Activated CD8-positive, alpha-beta memory T cell treated with anti-CD3 and anti-CD28 coated beads for 1 hour (primary cell): ENCODE measurements at places on chromosomes 11 and 22.

- no peak for DNase-seq
Measured at GRCh38 chr22:49583341-49583740, 244.3 kb downstream of the BRD1 start.

- no peak for DNase-seq
Measured at GRCh38 chr22:20857247-20857643, 1.4 kb downstream of the PI4KA start.

DNA sequence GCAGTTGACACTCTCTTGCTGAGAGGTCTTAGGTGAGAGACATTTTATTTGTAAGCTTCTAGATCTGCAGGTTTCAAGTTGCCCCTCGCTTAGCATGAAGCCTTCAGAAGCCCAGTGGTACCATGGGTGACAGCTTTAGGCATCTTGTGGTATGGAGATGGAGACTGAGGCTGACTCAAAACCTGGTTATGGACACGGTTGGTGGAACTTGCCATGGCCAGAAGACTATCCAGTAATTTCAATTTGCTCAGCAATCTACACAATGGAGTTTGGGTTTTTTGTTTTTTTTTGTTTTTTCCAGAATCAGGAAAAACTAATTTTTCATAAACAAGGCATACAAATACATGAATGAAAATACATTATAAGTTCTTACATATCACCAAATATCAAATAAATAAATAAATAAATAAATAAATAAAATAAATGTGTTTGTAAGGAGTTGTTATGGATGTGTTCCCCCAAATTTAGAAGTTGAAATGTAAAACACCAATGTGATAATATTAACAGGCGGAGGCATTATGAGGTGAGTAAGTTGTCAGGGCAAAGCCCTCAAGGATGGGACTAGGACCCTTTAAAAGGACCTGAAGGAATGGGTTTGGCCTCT is 22.6 kb downstream of the ETS1 start:
- DNase-seq = no peak

DNA sequence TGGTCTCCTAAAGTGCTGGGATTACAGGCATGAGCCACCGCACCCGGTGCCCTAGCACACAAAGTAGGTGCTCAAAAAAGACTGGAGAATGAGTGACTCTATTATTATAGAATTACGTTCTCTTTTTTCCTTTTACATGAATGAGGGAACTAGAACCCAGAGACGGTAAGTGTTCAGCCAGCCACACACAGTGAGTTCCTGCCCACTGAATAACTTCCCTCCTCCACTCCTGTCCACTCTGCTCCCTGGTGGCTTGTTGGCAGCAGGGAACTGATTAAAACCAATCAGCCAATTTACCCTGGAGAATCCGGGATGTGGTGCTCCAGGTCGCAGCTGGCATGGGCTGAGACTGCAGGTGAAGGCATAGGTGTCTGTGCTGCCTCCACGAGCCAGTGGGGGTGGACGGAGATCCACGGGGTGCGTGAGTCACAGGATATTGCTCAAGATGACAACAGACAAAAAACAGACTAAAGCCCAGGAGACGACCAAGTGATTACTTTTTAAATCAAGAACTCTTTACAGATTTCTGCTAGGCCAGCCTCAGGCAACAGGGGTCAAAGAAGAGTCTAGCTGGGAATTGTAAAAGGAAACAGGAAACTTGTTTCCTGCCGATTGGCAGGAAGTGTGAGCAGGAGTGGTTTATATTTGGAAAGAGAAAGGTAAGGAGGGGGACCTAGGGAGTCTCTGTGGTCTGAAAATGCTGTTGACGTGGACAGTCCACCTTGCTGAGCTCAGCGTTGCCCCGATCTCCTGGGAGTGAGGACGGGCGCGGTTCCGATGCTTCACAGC is 95.2 kb upstream of the TP53I11 start:
- no peak for DNase-seq

DNA sequence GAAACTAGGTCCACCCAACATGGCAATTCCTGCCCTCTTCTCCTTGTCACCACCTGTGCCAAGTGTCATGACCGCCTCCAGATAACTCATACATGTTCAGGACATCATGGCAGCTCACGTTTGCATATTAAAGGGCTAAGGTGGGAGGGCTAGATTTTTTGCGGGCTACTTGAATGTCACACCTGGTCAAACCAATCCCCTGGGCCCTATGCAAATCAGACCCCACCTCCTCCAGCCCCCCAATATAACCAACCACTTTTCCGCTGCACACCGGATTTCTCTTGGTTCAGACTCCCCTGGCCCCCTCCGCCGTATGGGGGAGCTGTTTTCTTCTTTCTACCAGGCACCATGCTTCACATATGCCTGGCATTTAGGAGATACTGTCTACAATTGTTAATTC is 12.6 kb downstream of the UPB1 start:
- DNase-seq = no peak

DNA sequence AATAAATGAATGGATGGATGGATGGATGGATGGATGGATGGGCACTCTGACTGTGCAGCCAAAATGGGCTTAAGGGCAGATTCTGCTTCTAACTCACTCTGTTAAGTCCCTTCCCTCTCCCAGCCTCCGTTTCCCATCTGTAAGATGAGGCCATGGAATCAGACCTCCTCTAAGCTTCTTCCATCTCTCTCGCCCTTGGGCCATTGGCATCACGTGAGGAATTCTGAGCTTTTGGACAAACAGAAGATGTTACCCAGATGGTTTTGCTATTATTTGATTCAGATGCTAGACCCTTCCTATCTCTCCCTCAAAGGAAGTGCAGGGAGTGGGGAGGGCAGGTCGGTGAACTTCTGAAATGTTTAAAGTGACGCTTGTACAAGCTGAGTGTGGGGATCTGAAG is 4.0 kb upstream of the CYTH4 start:
- no peak for DNase-seq

DNA sequence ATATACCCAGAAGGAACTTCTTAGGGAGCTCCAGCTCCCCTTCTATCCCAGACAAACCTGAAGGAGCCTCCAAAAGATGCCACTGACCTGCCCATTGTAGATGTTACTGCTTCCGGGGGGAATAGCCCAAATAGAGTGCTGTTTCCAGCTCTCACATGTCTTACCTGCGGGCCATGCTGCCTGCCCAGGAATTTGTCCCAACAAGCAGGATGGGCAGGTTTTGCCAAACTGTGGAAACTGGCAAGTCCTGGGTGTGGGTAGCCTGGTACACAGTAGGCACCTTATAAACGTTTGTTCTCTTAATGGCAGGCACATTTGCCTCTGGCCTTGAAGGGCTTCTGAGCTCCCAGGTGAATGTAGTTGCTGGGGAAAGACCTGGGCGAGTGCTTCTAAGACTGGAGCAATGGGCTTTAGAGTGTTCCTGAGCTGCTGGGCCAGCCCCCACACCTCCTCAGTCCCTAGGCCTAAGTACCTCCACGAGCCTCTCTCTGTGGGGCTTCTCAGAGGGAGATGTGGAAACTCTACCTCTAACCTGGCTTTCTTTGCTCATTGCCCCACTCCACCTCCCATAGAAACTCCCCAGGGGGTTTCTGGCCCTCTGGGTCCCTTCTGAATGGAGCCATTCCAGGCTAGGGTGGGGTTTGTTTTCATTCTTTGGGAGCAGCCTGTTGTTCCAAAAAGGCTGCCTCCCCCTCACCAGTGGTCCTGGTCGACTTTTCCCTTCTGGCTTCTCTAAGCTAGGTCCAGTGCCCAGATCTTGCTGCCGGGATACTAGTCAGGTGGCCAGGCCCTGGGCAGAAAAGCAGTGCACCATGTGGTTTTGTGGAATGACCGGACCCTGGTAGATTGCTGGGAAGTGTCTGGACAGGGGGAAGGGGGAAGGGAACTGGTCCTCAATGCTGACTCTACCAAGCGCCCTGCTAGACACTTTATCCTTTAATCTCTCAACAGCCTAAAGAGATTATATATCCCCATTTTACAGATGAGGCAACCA is 37.2 kb downstream of the LIMK2 start:
- no peak for DNase-seq

- DNase-seq = no peak
Measured at GRCh38 chr11:110490886-110491285, 61.1 kb downstream of the FDX1 start.

- DNase-seq = no peak
Measured at GRCh38 chr11:13053255-13053917, 44.3 kb downstream of the RASSF10 start.

DNA sequence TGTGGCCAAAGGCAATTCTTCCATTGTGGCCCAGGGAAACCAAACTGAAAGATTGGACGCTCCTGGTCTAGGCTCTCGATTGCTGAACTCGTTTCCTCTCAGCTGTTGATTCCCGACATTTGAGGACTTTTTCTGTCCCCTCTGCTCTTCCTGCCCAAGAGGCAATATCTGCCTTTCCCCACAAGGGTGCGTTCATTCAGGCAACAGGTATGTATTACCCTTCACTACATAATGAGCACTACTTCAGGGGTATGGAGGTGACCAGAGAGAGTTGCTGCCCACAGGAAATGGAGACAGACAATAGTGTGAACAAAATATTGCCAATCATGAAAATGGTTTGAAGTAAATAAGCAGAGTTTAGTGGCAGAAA is 8.2 kb downstream of the PTH start:
- no peak for DNase-seq

- DNase-seq = no peak
Measured at GRCh38 chr22:40659166-40659565, 20.1 kb upstream of the MCHR1 start.

GRCh38 chr11:130429120-130429681 is 792 bp upstream of the ADAMTS8 start:
- no peak for DNase-seq

DNA sequence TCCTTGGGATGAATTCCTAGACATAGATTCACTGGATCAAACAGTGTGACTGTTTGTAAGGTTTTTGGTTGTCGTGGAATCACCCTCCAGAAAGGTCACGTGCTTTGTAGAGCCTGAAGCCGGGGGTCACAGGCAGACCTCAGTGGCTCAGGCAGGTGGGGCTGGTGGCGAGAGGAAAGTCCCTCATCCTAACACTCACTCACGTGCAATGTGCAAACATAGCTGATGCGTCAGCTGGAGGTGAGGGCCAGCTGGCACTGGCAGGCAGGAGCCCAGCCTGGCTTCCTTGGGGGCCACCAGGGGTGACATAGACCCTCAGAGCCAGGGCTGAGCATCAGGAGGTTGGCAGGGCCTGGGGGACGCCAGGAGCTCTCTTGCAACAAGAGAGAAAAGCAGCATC is 90.0 kb downstream of the ARHGAP8 start:
- no peak for DNase-seq

DNA sequence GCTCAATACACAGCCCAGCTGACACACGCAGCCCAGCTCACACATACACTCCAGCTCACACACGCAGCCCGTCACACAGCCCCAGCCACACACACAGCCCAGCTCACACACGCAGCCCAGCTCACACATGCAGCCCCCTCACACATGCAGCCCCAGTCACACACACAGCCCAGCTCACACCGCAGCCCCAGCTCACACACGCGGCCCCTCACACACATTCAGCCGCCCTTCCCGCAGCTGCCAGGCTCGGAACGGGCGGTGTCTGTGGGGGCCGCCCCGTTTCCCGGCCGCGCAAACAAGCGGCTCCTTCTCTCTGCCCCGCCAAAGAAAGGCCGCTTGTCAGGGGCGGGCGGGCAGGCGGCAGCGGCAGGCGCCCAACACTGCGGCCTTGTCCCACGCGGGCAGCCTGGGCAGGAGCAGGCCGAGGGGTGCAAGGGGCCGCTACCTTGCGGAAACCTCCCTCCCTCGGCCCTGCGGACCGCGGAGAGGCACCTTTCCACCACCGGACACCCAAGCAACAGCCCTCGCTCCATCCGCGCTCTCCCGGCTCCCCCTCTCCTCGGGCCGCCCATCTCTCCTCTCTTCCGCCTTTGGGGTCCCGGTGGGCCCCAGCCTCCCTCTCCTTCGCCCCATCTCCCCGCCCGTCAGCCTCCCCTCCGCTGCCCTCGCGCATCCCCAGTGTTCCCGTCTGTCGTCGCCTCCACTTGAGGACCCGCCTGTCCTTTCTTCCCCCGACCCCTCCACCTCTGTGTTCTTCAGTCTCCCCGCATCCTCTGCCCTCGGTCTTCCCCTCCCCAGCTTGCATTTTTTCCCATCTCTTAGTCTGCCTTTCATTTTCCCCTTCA is 2.2 kb downstream of the PHLDB1 start:
- DNase-seq = no peak

GRCh38 chr11:48077251-48077650 is 96.9 kb downstream of the PTPRJ start:
- no peak for DNase-seq

DNA sequence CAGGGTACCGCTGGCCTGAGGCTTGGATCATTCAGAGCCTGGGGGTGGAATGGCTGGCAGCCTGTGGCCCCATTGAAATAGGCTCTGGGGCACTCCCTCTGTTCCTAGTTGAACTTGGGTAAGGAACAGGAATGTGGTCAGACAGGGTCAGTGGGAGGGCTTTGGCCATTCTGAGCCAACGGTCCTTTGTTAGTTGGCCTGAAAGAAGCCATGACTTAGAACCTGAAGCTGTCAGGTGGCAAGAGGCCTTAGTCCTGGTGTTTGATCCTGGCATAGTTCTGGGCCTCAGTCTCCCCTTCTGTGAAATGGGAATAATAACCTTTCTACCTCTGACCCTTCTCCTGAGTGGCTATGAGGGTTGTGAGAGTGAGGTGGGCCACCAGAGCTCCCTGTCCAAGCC is 8.3 kb downstream of the PGAP2 start:
- DNase-seq = no peak

DNA sequence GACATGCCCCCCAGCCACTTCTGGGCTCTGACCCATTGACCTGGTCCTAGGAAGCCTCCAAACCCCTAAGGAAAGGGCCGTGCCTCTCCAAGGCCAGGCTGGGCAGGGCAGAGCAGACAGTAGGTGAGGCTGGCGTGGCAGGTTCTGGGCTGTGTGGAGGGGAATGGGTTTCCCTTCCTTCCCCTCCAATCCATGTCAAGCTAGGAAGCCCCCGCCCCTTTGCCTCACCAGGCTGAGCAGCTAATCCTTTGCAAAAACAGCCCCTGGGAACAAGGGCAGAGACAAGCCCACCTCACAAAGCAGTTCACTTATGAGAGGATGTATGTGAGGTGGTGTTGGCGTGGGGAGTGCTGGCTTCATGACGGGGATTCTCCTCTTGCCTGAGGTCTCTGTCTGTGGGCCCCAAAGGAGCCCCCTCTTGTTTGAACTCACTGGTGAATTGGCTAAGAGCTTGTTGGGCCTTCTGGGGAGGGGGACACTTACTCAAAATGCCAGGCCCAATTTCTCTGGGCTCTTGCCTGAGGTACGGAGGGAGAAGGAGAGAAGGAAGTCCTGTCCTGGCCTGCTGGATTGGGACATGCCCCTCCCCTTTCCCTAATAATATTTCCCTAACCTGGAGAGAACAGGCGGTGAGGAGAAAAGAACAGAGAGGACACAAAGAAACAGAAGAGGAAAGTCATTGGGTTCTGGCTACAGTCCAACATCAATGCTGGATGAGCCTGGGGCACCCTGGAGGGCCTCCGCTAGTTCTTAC is 1.6 kb upstream of the TRIM29 start:
- no peak for DNase-seq

DNA sequence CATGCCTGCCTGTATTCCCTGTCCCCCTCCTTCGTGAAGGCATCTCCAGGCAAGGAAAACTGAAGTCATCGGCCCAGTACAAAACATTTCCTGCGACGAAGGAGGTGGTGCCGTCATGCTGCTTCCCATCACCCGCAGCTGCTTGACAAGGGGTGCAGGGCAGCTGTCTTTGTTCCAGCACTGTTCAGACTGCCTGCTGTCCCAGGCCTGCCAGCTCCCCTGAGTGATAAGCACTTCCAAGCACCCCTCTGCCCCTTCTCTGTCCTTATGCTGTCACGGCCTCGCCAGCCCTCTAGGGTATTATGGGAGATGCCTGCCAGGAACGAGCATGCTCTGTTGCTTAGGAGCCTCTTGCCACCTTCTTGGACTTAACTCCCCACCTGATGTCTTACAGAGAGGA is 37.1 kb upstream of the BSX start:
- no peak for DNase-seq

- DNase-seq = peak; percentile 43
Measured at GRCh38 chr11:62545437-62546243, 966 bp downstream of the AHNAK start.

GRCh38 chr11:60056349-60056969 is at the start of gene MS4A3:
Gene MS4A3 (plus strand): TSS chr11:60056665. CDS start chr11:60061161, 4,496 bp downstream.
- DNase-seq = no peak
